ENCODE measurements at places on chromosomes 2 and 18.

DNA sequence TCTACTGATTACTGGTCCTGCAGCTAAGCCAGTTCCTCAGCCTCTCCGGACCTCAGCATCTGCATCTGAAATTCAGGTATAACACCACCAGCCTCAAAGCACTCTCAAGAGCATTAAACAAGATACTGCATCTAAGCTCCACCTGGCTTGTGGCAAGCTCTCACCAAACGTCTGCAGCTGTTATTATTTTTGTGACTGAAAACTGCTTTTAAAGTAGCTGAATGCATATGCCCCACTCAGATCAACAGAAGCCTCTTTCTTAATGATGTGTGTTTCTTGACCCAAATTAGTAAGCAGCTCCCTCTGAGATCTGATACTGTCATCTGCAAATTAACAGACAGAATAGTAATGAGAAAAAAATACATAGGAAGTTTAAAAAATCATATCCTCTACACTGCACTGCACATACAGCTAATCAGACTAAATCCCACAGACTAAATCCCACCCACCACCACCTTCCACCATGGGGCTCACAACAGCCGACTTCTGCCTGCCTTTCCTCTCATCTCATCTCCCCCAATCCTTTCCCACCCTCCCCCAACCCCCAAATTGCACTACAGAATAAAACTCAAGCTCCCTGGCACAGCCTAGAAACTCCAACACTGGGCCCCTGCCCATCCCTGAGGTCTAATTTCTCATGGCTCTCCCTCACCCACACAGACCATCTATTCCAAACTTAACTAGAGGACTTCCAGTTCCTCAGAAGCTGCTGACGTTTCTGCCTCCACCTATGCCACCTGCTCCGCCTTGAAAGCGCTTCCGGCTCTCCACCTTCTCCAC, 52.9 kb downstream of the TMEM163 start:
- H3K36me3 ChIP-seq: no peaks in the 10 kb centered on the region
- no peak for DNase-seq
- H3K27me3 ChIP-seq: peaks cover 14% of the 10 kb centered on the region
- no peak overlapping the region for H3K4me3 ChIP-seq

DNA sequence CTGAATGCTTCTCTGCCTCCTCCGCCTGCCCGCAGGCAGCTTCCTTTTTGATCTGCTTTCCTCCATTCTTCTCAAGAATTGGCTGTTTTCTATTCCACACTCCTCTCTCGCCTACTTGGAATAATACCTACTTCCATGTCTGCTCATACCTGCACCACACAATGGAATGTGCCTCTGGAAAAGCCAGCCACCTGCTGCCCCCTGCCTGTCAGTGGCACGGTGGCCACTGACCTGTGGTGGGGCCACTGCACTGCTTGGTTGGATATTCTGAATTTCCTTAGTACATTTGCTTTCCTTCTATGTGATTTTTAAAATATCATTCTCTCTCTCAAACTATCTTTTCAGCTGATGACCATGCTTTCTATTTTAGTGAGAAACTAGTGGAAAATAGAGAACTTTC, 406.9 kb downstream of the DCDC2C start:
- no peak overlapping the region for H3K27ac ChIP-seq
- no peak overlapping the region for H3K4me3 ChIP-seq
- no peaks in the 10 kb centered on the region for H3K4me1 ChIP-seq
- no peaks in the 10 kb centered on the region for H3K27me3 ChIP-seq

GRCh38 chr2:9897331-9897737, 54.1 kb downstream of the TAF1B start:
- no peaks in the 10 kb centered on the region for H3K4me1 ChIP-seq
- H3K27me3 ChIP-seq: no peaks in the 10 kb centered on the region
- no peak for DNase-seq
- no peak overlapping the region for H3K27ac ChIP-seq

- H3K27me3 ChIP-seq: no peaks in the 10 kb centered on the region
- H3K27ac ChIP-seq: no peak overlapping the region
- H3K4me1 ChIP-seq: no peaks in the 10 kb centered on the region
- DNase-seq: no peak
- H3K36me3 ChIP-seq: no peaks in the 10 kb centered on the region
Observed at GRCh38 chr2:62939735-62940491, 110.7 kb upstream of the OTX1 start.

GRCh38 chr2:33419581-33420200, 56.8 kb upstream of the RASGRP3 start:
- H3K27me3 ChIP-seq: peaks cover 6% of the 10 kb centered on the region
- H3K36me3 ChIP-seq: no peaks in the 10 kb centered on the region
- H3K4me3 ChIP-seq: no peak overlapping the region
- no peaks in the 10 kb centered on the region for H3K4me1 ChIP-seq

GRCh38 chr2:28030600-28030999, 140.1 kb downstream of the BABAM2 start:
- DNase-seq: no peak
- peaks cover 27% of the 10 kb centered on the region for H3K36me3 ChIP-seq
- H3K27me3 ChIP-seq: no peaks in the 10 kb centered on the region
- no peaks in the 10 kb centered on the region for H3K4me1 ChIP-seq

Measured in stimulated activated naive B cell treated with anti-CD40 and anti-IgM and Interleukin-4, amounts not matched to agents 10 μg/mL and 1 μg/mL and 100 μg/mL, for 72 hours (primary cell).